ENCODE measurements at places on chromosomes 2 and 18.

- DNase-seq: no peak
These were observed 13.9 kb downstream of the CROCC2 start for GRCh38 chr2:240919786-240920782.

DNA sequence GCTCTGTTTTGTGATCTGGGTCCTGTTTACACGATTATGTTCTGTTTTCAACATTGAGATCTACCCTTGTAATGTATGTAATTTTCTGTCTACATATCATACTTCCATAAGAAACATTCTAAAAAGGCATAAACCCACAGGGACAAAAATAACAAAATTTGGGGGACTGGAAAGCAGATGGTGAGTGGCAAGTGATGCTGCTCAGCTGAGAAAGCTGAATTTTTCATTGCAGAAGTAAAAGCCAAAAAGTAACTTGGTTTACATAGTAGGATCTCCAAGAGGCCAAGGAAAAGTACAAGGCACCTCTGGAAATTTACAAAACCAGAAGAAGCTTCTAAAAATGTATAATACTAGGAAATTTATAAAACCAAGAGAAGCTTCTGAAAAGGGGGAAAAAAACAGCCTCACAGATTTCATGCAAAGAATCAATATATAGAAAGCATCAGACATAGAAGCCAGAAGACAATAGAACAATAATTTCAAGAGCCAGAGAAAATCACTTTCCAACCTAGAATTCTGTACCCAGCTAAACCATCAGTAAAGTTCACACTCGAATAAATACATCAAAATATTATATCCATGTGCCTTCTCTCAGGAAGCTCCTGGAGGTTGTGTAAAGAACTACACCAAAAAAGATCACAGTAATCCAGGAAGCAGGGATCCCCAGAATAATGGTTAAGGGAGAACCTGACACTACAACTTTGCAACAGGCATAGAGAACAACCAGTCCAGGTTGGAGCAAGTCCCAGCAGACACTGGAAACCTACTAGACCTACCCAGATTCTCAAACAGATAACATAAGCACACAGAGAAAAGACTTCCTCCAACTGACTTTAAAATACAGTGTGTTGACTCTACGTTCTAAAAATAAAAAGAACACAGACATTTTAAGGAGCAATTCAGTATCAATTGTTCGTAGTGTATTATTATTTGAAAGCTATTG, 401.7 kb upstream of the HS6ST1 start:
- no peak for DNase-seq

DNA sequence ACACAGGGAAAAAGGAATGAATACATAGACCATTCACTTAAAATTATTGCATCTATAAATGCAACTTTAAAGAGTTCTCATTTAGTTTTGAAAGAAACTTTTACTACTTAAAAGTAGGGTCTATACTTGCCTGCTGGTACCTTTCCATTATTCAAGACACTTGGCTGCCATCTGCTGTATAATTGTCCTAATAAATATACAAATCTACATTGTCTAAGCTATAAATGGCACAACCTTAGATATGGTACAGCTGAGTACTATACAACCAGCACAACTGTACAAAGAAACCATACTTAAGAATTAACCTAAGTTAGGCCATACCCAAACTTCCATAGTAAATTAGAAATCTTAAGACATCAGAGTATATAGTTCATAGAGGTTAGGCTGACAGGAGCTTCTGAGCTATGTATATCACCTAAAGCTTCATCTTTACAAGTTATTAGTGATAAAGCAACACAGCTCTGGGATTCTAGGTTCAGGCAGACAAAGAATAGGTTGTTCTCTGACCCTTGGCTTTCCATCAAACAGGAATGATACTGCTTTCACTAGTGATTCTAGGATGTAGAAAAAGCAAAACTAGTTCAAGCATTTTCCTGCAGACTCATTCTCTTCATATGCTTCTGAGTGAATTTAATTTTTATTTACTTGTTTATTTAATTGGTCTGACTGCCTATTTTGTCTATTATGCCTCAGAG, 22.1 kb downstream of the EXOC6B start:
- no peak for DNase-seq

- no peak for DNase-seq
These were observed 132.2 kb downstream of the FMNL2 start for GRCh38 chr2:152466980-152467676.

DNA sequence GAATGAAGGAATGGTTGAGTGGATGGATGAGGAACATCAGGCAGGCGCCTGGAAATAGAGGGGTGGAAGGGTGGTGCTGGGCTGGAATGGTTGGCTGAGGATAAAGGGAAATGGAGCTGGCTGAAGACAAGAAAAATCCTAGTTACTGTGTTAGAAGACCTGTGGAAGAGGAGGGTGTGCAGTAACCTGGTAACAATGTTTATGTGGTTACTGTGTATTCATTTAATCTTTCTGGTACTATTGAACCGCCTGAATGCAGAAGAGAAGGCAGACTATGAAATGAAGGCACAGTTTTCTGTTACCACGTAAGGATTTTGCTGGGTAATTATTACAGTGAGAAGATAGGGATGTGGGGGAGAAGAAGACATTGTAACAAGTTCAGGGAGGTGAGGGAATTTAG, 110.3 kb upstream of the MGAT5 start:
- DNase-seq: no peak

GRCh38 chr2:116490511-116491145, 1323.9 kb upstream of the DDX18 start:
- DNase-seq: no peak

- no peak for DNase-seq
These were observed 25.0 kb downstream of the SERPINB8 start for GRCh38 chr18:63994783-63995399.

DNA sequence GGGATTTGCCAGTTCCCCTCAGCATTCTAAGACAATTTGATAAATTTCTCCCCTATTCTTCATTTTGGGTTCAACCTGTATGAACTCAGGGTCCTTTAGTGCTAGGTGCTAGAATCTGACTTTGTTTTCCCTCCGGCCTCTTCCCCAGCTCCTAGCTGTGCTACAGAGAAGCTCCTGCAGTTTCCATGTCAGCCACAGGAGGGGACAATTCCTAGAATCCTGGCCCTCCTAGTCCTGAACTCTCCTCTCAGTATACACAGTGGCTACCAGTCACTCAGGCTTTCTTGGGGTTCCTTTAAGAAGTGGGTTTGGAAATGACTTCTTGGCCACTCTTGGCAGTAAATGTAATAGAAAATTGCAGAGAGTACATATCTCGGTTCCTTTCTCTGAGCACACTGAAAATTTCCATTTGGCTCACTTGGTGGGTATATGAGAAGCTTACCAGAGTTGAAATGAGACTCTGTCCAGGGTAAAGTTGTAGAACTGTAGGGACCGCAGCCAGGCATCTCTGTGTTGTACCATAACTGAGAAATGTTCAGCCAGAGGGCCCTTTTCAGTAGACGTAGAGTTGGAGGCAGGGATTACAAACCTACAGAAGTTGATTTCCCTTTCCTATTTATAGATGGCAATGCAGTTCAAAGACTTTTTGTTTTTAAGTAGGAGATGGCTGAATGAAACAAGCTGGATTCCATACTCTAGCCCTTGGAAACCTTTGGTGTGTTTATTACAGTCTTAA, 5.0 kb upstream of the CHST10 start:
- DNase-seq: no peak

- DNase-seq: no peak
These were observed 14.1 kb upstream of the CASP8 start for GRCh38 chr2:201246280-201246679.

- no peak for DNase-seq
These were observed 148.8 kb upstream of the ZNF236 start for GRCh38 chr18:76673281-76674185.

All from stimulated activated CD8-positive, alpha-beta memory T cell treated with anti-CD3 and anti-CD28 coated beads, Interleukin-7, amount 100 ng/mL, for 48 hours (primary cell).